ENCODE measurements at places on chromosomes 7 and 10.

- DNase-seq = no peak
Measured at GRCh38 chr10:108736111-108736510, 1187.2 kb downstream of the XPNPEP1 start.

GRCh38 chr10:515674-516073 lies 173.8 kb downstream of the DIP2C start:
- DNase-seq = no peak

GRCh38 chr10:78462176-78462575 lies 428.5 kb downstream of the RPS24 start:
- DNase-seq = no peak

DNA sequence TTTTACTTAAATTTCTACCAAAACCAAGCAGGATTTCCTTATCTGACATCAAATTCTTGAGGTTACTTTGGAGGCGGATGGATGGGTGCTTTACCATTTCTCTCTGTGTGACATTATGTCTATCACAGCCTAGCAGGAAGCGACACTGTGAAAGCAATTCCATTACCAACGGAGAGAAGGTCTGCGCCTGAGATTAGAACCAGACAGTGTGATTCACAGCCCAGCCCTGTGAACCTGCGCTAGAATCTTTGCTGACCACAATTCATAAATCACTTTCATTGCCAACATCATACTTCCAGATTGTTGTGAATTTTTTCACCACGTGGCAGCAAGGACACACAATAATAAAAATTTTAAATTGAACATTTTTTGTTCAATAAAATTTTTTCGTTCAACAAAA lies 126.5 kb downstream of the CUBN start:
- no peak for DNase-seq

DNA sequence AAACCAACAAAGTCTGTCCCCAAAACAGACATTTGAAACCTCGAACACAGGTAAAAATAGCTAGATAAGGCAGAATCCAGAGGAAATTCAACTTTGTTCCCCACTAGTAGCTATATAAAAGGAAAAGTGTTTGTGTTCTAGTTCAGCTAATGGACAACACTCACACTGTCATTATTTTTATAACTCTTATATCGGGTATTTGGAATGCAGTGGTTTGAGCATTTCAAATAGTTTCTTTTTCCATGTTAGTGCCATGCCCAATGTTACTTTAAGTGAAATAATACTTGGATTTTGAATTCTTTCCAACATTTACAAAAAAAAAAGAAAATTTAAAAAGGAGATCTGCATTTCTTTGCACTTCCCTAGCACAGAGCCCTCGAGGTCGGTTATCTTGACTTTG lies 213.6 kb downstream of the DOCK4 start:
- DNase-seq = no peak

GRCh38 chr7:34830390-34830789 lies 172.4 kb downstream of the NPSR1 start:
- no peak for DNase-seq

DNA sequence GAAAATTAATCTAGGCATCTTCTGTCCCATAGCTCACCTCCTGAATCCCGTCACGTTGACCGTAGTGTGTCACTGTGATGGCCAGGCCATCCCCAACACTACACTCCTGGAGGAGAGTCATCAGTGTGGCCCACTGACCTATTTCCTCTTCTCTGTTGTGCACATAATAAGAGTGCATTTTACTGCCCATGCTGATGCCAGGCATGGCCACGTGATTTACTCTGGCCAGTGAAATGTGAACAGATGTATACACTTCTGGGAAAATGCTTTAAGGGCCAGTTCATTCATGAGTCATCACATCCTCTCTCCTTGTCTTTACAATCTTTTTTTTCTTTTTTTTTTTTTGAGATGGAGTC lies 101.9 kb upstream of the PIP4K2A start:
- DNase-seq = no peak

- DNase-seq = no peak
Measured at GRCh38 chr7:116741625-116742316, 69.8 kb downstream of the MET start.

GRCh38 chr7:80133361-80134114 lies 1.1 kb upstream of the GNAI1 start:
- DNase-seq = peak; percentile 16

DNA sequence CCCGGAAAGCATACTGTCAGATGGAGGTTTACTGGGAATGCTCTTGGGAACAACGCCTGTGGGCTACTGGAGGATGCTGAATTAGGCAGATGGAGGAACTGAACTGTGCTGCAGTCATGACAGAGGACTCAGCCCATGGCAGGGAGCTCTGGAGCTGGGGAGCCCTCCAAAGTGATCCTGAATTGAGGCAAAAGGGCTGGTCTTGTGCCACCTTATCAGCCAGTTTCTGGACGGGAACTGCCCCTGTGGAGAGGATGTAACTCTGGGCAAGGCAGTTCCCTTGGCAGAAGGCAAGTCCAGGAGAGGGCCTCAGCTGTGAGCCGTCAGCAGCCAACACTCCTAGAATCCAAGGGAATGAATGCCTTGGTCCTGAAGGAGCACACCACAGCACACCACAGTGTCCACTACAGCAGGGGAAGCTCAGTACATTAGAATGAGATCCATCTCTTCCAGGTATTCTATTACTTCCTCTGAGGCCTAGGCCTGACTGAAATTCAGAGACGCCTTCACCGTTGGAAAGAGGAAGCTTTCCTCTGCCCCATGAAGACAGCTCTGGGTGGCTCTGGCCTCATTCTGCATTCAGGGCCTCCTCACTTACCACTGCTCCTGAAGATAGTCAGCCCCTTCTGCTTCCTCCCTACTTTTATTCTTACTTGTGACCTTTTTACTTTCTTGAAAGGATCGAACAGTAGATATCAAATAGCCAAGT lies 139.6 kb upstream of the GPR26 start:
- no peak for DNase-seq

DNA sequence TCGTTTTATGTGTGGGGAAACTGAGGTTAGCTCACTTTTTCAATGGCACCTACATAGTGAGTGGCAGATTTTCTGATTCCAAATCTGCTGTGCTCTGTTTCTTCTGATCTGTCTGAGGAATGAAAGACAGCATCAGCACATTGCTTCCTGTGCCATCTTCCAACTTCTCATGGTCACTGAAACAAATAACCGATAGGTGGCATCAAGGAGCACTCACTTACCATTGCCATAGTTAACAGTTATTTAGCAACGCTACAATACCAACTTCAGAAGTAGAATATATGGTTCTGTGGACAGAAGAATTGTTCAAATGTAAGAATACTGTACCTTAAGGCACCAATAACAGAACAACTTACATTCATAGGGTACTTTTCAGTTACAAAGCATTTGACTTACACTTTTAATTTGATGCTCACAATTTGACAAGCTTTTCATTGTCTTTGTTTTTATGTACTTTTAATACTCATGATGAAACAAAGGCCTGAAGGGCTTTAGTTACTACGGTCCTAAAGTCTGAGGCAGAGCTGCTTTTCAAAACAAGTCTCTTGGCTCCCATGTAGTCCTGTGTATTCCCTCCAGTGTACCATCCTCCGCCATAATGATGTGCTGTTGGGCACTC lies 228.9 kb upstream of the TCF7L2 start:
- DNase-seq = no peak

DNA sequence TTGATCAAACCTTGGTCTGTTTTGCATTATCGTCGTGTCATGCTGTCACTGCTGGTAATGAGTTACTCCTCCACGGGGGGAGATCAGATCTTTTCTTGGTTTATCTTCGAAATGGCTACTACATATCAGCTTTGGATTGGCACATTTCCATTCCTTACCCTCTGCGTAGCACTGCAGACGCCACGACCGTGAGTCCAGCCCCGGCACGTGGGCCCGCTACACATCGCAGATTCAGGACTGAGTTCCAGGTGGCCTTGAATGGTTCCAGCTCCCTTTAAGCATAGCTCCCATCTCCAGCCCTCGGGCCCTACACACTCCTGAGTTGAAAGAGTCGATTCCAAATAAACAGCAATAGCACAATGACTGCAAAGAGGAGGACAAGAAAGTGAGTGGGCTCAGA lies 238.6 kb upstream of the PFKP start:
- DNase-seq = no peak
